HCT116 (cell line): ENCODE measurements at places on chromosomes 5 and 9. TPM values are rescaled to one million over a fixed set of nuclear protein-coding genes. Genes with fewer than 3 reads are reported as not detected.

Gene ANKRD31
- 0.30 TPM for total RNA-seq

Gene MUSK
- total RNA-seq, result not detected

Gene UBE2D2
- total RNA-seq, result 140 TPM

DNA sequence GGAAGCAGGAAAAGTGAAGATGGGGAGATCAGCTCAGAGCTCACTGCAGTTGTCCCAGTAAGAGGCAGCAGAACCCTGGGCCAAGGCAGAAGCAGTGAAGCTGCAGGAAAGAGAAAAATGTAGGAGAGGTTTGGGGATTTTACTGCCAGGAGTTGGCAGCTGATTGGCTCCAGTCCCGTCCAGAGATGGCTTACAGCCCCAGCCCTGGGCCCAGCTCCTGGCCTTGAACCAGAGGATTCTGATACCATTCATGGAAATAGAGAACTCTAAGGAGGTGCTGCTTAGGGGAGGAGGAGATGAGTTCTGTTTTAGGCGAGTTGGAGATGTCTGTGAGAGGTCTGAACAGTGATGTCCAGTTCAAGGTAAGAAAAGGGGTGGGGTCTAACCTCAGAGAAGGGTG lies 4.6 kb downstream of the MORN5 start:
- DNase-seq, result no peak

- no peak for DNase-seq
Observed at GRCh38 chr9:35079041-35079425, 709 bp downstream of the FANCG start.

DNA sequence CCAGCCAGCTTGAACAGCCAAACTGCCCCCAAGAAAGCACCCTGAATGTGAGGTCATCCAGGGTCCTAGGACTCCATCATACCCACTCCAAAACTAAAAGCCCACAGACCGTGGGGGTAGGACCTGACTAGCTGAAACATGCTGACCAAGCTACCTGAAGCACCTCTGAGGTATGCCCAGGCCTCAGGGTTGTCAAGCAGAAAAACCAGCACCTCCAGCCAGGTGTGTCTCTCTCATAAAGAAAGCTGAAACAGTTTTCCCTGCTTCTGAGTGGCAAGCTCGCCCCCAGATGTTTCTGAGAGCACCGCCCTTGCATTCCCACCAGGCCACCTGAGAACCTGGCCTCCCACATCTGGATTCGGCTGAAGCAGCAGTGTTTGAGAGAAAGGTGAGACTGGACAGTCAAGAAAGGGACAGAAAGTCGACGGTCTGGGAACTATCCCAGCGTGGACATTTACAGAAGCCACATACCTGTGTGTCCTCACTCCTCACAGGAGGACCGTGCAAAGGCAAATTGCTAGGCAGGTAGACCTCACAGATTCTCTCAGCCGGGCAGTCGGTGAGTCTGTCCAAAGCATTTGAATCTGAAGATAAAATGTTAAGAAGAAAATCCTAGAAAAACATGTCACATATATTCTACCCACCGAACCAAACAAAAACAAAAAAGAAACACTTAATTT lies 155.6 kb upstream of the RASEF start:
- DNase-seq, result no peak

DNA sequence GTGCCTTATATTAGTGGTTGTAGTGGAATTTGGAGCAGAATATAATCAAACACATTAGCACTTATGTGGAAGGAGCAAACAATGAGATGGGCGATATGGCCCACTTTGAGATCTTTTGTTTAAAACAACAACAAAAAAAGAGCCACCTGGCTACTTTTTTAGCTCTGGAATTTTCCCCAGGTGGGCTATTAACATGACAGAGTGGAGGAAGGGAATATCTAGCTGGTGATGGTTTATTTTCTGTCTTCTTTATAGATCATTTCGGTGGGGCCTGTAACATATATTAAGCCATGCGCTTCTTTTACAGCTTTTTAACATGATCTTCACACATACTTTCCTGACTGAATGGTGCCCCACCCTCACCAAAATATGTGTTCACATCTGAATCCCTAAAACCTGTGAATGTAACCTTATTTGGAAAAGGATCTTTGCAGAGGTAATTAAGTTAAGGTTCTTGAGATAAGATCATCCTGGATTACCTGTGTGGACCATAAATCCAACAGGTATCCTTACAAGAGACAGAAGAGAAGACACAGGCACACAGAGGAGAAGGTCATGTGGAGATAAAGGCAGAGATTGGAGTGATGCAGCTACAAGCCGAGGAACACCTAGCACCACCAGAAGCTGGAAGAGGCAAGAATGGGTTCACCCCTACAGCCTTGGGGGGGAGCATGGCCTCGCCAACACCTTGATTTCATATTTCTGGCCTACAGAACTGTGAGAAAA lies 16.6 kb upstream of the ENTREP1 start:
- DNase-seq, result no peak
